ENCODE measurements at places on chromosomes 16 and 17.

GRCh38 chr16:49489686-49490320 is 116.2 kb downstream of the C16orf78 start:
- DNase-seq, result no peak

DNA sequence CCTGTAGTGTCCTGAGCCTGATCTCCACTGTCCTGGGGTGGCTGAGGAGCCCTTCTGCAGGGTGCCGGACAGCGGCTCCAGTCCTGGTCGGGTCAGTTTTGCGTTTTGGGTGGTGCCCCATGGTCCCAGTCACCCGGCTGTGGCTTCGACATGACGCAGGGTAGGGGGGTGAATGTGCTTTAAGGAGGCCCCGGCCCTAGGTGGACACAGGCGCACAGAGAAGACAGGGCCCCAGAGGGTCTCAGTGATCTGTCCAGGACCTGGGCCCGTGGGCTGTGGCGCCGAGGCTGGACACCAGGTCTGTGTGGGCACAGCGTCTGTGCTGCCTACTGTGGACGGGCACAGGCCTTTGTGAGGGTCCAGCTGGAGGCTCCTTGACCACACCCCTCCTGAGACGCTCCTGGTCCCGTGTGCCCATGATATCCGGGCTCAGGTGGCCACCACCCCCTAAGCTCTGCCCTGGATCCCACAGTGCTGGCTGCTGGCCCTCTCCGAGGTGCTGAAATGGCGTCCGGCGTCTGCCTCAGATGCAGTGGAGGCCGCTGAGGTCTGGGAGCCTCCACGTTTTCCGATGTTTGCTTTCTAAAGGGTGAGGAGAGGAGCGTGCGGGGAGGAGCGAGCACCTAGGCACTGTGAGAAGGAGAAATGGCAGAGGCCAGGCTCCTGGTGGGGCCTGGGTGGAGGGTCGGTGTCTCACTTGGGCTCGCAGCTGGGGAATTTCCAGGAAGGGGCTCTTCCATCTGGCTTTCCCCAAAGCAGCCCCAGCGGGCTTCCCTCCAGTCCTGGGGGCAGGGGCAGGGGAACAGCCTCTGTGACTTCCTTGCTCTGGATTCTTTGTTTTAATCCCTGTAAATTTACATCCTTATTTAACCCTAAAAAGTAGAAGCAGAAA is 56.1 kb upstream of the ACSF3 start:
- DNase-seq, result no peak

DNA sequence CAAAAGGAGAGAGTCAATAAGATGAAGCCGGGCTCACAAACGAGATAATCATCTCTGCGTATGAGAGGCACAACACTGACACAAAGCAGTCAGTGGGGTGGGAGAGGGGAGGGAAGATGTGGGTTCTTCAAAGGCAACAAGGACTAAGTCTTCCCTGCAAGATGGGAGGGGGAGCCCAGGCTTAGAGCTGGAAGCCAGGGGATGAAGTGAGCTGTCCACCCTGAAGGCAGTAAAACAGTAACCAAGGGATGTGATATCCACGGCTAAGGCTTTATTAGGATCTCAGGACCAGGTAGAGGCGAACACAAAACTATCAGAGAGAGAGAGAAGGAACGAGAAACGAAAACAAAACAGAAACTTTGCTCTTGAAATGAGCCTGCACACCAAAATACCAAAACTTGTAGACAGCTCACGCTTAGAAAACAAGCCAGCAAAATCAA is 115.9 kb downstream of the DYNLRB2 start:
- DNase-seq, result peak; percentile 1

- no peak for DNase-seq
These were observed 28.2 kb upstream of the RBBP6 start for GRCh38 chr16:24511174-24511573.

- no peak for DNase-seq
These were observed 248.6 kb upstream of the MAF start for GRCh38 chr16:79849119-79849518.

DNA sequence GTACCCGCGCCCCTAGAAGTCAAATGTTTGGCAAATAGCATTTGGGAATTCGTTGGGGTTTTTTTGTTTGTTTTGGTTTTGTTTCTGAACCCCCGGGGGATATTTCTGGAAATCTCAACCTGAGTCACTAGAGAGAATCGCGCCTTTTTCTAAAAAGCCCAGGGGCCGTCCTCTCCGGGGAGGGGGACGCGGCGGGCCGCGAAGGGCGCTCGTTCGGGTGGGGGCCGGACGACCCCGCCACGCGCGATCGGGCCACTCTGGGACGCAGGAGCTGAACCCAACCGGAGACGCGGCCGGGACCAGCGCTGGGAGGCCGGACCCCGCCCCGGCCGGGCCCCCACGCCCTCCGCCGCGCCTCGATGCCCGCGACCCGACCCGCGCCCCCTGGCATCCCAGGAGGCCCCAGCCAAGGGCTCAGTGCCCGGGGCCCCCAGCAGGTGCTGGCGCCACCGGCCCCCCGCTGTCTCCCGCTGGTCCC is 302 bp downstream of the LITAF start:
- no peak for DNase-seq

- DNase-seq, result peak; percentile 25
These were observed 3.7 kb upstream of the RAB40C start for GRCh38 chr16:586047-586644.

- no peak for DNase-seq
These were observed 80.4 kb upstream of the DNAJA2 start for GRCh38 chr16:47053895-47054294.

DNA sequence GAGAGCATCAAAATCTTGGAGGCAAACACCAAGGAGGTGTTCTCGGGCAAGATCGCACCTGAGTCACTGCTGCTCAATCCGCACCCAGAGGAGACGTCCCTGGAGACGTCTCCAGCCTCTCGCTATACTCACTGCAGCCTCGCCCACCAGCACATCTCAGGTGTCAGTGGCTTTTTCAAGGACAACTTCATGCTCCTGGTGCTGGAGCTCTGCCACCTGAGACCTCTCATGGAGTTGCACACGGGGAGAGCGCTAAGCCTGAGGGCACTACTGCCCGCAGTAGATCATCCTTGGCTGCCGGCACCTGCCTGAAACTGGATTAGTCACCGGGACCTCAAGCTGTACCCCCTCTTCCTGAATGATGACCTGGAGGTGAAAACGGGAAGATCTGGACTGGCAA is 2.6 kb upstream of the MBTPS1 start:
- DNase-seq, result no peak

DNA sequence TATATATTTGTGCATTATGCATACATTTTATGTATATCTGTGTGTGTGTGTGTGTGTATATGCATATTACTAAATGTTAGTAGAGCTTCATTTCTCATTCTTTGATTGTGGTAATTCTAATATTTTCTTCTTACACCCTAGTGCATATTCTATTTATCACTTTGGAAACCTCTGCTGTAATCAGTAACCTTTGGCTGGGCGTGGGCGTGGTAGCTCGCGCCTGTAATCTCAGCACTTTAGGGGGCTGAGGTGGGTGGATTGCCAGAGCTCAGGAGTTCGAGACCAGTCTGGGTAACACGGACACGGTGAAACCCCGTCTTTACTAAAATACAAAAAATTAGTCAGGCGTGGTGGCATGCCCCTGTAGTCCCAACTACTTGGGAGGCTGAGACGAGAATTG is 26.9 kb downstream of the CPSF4L start:
- no peak for DNase-seq

DNA sequence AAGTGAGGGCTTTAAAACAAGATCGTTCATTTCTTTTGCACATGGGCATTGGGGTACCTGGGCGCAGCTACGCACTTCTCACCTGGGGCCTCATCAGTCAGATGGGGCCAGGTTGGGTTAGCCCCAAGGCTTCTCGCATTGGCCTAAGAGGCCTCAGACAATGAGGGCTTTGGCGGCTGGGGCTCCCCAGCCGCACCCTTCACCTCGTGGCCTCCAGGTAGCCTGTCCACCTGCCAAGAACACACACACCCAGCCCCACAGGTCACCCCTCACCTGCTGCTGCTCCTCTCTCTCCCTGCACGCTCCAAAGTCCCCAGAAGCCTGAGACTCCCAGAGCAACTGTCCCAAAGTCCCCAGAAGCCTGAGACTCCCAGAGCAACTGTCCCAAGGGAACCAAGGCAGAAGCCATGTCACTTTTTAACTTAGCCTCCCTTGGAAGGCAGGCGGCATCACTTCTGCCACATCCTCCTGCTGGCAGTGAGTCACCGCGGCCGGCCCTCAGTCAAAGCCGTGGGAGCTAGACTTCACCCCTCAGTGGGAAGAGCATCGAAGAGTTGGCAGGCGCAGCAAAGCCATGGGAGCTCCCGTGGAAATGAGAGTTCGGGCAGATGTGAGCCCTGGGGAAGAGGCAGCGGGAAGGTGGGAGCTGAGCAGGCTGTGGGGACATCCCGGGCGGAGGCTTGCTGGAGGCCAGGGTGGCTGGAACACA is 78.9 kb upstream of the PLCG2 start:
- no peak for DNase-seq

DNA sequence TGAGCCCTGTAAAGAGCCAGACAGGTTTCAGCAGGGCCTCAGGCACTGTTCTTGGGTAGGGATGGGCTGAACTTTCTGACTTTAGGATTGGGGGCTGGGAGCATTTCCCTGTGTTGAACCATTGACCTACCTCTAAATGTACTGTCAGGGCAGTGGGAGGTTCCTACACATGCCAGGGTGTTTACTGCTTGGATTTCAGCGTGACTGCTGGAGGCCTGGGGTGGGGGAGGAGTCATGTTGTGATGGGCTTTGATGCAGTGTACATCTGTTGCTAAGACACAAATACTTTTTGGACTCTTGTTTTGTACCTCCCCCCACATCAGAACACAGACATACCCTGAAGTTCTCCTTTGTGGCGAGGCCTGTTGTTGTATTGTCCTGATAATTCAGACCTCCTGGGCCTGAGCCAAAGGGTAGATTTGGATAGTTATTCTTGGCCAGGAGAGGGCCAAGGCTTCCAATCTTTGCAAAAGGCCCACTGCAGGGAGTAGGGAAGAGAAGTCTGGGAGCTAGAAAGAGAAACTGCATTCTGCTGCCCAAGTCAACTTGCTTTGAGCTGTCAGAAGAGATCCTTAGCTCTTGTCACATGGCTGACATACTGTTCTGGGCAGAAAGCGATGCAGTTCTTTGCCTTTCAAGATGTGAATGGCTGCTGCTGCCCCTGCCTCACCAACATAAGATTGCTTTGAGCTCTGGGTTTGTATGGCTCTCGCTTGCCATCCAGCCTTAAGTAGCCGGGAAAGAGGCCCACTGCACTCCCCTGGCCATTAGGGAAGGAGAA is 3.7 kb downstream of the NFE2L1 start:
- DNase-seq, result peak; percentile 28

GRCh38 chr17:2695243-2695960 is 16.2 kb downstream of the CLUH start:
- no peak for DNase-seq

DNA sequence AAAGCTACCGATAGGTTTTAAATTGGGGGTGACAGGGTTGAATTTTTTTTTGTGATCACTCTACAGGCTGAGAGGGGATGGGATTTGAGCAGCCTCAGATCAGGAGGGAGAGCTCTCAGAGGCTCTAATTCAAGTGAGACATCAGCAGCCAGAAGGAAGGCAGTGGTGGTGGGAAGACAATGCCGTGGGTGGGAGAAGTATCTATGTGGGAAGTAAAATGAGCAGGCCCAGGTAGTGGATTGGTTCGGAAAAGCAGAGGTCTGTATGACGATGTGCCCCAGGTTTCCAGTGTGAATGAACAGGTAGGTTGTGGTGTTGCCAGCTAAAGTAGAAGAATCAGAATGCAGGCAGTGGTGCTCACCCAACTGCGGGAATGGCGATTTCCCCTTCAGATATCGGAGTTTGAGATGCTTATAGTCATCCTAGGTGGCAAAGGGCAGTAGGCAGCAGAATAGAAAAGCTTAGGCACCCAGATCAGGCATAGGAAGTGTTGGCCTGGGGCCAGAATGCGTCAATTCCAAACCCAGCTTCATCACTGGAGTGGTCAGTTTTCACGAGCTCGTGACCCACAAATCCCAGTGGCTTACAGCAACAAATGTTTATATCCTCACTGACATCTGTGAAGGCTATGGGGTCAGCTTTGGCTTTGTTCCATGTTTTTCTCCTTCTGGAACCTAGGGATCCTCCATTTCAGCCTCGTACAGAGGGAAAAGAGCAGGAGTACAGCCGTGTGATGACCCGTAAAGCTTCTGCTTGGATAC is 24.0 kb downstream of the MEOX1 start:
- DNase-seq, result no peak

- DNase-seq, result no peak
These were observed 3.9 kb upstream of the ATP2A1 start for GRCh38 chr16:28874406-28874805.

GRCh38 chr16:74679983-74680382 is 13.3 kb upstream of the RFWD3 start:
- no peak for DNase-seq

GRCh38 chr17:81867170-81867990 is 3.8 kb downstream of the ARHGDIA start:
- DNase-seq, result peak; percentile 65

GRCh38 chr16:88428156-88428555 is 24.9 kb upstream of the ZFPM1 start:
- no peak for DNase-seq

GRCh38 chr17:28078341-28079229 is 36.1 kb downstream of the NLK start:
- DNase-seq, result no peak

GRCh38 chr16:3789375-3790099 is 72.2 kb upstream of the TRAP1 start:
- DNase-seq, result no peak

GRCh38 chr16:11547118-11547916 is 39.4 kb downstream of the LITAF start:
- DNase-seq, result no peak

- DNase-seq, result no peak
These were observed 21.4 kb upstream of the ZFP90 start for GRCh38 chr16:68517606-68518166.

DNA sequence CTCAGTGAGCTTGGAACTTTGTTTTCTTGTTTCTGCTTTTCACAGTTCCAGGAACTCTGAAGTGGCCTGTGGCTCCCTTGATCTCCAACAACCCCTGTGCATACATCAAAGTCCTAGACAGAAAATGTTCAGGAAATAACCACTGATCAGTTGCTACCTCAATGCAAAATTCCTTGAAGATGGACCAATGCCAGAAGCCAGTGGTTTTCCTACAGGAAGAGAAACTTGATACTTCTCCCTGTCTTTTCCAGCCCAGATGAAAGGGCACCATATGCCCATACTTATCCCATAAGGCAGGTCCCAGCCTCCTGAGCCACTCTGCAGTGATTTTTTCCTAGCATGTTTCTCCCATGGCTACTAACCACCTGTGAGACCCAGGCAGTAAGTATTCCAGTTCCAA is 12.3 kb upstream of the CDRT4 start:
- DNase-seq, result peak; percentile 10

- DNase-seq, result peak; percentile 86
These were observed 1130.4 kb downstream of the CDH8 start for GRCh38 chr16:60905811-60906210.

GRCh38 chr17:13640551-13640950 is 38.8 kb upstream of the HS3ST3A1 start:
- peak; percentile 7 for DNase-seq

Measured in NCI-H82 (cell line).